DMS153 (cell line): ENCODE measurements at places on chromosomes 13 and 19.

GRCh38 chr13:103288114-103288513 is 221.9 kb upstream of the SLC10A2 start:
- DNase-seq: no peak

DNA sequence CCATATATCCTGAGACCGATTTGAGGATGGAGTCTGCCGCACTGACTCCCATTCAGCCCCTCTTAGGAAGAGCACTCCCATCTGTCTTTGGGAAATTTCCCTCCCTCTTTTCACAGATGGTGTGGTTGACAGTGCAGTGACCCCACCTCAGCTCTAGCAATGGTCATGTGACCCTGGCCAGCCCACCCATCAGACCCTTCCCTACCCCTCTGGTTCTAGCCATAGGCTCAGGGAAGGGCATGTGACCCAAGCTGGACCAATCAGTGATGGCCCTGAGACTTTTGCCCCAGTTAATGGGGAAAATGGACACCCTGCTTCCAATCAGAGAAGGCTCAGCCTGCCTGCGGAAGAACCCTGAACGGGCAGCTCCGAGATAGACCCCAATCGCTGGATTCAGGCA is 26.3 kb downstream of the IL12RB1 start:
- DNase-seq: no peak

GRCh38 chr13:24313439-24313838 is 4.1 kb downstream of the C1QTNF9 start:
- DNase-seq: no peak

DNA sequence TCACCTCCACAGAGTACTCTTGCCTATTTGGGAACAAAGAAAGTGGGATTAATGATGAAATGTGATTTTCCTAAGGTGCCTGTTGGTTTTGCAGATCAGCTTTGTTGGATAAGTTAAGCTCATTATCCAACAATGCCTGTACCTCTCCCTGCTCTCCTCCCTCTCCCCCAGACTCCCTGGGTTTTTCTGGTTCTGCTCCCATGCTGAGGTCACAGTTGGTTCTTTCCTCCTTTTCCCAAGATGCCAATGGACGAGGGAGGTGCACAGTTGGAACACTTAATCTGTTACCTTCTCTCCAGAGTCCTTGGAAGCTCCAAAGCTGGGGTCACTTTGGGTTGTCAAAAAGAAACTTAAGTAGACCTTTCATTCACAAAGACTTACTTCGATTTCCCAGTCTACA is 1.6 kb downstream of the OXGR1 start:
- no peak for DNase-seq

DNA sequence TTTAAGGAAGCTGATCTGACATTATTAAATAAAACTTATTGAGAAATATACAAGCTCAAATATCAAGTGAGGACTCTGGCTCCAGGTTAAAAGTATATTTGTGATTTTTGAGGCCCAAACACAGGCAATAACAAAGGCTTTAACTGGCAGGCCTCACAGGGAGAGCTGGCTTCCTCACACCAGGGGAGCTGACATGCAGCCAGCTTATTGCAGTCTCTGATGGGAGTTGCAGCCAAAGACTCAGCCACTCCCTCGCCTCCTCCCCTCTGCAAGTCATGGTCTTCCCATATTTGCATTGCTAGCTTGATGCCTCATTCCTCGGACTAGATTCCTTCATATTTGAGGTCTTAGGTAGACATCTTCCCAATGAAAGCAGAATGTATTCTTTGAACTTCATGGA is 647.1 kb upstream of the SLITRK6 start:
- DNase-seq: no peak

GRCh38 chr13:41645331-41645730 is 188.0 kb downstream of the RGCC start:
- no peak for DNase-seq

DNA sequence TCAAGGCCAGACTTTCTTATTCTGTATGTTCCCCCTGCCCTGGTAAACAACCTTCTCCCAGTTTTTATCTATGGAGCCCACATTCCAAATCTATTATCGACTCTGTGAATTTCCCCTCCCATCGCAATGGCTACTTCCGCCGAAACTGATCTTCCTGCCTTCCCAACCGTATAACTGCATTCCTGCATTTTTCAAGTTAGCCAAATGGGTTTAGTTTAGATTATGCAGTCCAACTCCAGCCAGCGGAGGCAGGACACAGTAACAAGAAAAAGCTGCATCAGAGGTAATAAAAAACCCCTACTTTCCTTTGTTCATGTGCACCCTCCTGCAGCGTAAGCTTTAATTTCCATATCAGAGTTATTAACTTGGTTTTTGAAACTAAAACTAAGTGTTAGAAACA is 112.2 kb upstream of the ZNF91 start:
- DNase-seq: no peak
